NCI-H1048 (cell line): ENCODE measurements at places on chromosomes 6 and 20.

DNA sequence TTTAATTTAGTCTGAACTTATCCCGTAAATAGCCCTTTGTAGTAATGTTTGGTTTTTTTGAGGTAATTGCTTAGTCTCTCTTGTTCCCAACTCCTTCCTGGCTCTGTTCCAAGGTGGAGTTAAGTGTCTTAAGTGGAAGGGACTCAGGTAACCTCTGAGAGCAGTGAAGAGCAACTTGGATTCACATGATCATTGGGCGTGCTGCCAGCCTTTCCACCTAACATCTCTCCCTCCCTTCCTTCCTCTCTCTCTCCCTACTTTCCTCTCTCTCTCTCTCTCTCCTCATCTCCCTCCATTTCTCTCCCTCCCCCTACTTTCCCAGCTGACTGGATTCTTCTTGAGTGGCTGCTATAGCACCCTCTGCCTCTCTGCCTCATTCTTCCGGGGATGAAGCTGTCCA, 232.9 kb upstream of the SASH1 start:
- DNase-seq, result no peak

- peak; percentile 31 for DNase-seq
Observed at GRCh38 chr6:156741287-156742073, 35.7 kb upstream of the ARID1B start.

DNA sequence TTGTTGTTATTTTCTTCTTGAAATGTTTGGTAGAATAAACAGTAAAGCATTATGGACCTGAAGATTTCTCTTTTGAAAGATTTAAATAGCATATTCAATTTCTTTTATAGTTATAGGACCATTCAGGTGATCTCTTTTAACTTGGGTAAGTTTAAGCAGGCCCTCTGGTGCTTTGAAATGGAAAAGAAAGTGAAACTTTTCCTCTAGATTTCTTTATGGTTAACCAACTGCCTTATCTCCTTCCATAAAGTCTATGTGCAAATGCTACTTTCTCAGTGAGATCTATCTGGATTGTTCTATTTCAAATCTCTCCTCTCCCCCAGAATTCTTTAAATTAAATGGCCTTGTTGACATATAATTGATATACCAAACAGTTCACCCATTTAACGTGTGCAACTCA, 54.0 kb downstream of the PHACTR2 start:
- no peak for DNase-seq

DNA sequence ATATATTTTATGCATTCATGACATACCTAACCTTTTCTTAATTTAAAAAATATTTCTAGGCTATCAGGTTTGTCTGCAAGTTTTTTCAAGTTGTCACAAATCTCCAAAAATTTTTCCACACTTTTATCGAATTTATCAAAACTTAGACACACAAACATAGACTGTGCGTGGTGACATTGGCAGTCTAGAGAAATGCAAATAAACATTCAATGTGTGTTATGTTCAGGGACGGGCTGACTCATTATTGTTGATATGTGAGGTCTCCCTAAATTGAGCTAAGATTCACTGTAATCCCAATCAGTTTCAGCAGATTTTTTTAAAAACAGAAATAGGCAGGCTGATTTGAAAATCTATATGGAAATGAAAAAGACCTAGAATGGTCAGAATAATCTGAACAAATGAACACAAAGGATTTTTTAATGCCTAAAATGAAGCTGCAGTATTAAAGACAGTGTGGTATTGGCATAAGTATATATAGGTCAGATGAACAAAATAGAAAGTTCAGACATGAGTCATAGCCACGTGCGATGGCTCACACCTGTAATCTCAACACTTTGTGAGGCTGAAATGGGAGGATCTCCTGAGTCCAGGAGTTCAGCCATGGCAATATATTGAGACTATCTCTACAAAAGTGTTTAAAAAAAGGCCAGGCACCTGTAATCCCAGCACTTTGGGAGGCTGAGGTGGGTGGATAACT, 19.2 kb downstream of the BLTP3A start:
- no peak for DNase-seq

GRCh38 chr6:118356054-118356453, 192.0 kb upstream of the PLN start:
- no peak for DNase-seq
